ENCODE measurements at places on chromosomes 2 and 18.

GRCh38 chr2:205908212-205909183, 177.5 kb downstream of the INO80D start:
- no peak for DNase-seq

GRCh38 chr2:97651114-97651513, 5.3 kb downstream of the COX5B start:
- no peak for DNase-seq

DNA sequence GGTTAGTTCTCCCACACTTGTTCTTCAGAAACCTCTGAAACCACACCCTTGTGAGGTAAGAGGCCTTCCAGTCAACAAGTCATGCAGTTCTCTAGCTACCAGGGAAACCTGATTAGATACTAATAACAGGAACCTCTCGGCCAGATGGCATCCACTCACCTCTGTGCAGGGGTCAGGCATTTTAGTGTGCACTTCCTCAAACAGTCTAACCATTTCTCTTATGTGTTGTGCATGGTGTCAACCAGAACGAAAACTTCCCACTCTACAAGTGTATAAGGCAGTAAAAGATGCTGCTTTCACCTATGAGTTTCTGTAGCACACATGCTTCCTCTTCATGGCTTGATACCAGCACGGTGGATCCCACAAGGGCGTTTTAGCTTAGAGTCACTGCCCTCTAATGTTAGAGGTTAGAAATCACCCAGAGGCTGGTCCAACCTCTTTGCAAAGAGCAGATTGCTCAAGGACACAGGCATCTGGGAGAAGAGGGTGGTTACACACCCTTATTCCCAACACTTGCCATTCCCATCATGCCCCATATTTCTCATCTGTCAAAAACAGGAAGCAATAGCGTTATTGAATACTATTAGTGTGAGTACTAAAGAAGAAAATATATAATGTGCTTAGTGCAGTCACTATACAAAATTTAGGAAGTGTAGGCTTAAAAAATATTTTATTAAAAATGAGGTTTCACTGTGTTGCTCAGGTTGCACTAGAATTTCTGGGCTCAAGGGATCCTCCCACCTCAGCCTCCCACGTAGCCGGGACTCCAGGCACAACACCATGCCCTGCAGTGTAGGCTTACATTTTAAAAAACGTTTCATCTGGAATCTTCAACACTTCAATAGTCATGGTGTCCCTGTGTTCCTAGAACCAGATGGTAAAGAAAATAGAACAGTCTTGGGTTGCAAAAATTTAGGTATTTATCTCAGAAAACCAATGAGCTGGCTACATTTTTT, 34.5 kb upstream of the RAB31 start:
- peak; percentile 23 for DNase-seq

GRCh38 chr2:187424146-187424545, 23.9 kb downstream of the CALCRL start:
- DNase-seq, result no peak

- no peak for DNase-seq
These were observed 146.3 kb upstream of the SKOR2 start for GRCh38 chr18:47397671-47398319.

DNA sequence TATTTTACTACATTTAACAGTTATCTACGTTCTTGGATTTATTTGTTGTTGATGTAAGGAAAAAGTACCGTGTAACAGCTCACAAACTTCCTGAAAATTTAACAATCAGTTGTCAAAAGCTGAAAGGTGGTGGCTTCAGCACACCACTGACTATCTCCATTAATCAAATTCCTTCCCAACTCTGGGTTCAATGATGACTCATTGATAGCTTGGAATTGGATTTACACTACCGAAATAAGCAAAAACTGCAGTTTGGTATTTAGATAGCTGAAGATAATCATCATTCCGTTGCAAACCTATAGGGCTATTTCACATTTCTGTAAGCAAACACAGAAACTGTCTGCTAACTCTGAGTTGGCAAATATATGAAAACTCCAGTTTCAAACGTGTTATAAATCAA, 322.3 kb upstream of the TFPI start:
- no peak for DNase-seq

DNA sequence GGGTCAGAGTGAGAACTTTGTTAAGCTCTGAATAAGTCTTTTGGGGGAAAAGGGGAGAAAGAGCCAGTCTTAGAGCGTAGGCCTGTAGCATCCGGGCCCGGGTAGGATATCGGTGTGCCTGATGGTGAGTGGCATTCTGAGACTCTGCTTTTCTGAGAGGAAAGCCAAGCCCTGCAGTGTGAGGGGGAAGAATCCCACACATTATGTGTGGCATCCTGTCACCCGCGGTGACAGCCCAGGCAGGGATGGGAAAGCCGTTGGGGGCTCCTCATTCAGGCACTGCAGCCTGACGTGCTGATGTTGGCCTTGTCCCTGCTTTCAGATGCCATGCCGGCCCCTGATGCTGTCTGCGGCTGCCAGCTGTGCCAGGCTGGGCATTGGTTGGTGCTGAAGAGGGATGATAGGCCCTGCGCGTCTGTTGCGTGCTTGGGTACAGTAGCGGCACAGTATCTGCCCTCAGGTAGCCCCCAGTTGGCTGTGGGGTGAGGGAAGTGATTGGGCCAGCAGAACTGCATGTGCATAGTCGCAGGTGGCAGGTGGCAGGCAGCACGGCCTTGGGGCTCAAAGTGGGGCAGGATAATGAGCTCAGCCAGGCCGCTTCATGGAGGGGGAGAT, 37.6 kb downstream of the GLI2 start:
- DNase-seq, result no peak

- DNase-seq, result no peak
These were observed 42.2 kb downstream of the PHLPP1 start for GRCh38 chr18:62757399-62758010.

DNA sequence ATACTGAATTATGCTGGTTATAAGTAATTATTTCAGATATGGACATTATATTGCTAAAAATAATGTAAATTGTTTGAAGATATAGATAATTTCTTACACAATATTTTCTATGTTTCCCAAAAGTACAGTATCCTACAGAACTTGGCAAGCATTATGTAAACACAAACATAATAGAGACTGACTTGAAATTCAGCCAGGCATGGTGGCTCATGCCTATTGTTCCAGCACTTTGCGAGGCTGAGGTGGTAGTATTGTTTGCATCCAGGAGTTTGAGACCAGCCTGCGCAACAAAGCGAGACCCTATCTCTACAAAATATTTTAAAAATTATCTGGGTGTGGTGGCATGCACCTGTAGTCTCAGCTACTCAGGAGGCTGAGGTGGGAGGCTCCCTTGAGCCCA, 1300.5 kb upstream of the DDX18 start:
- no peak for DNase-seq

DNA sequence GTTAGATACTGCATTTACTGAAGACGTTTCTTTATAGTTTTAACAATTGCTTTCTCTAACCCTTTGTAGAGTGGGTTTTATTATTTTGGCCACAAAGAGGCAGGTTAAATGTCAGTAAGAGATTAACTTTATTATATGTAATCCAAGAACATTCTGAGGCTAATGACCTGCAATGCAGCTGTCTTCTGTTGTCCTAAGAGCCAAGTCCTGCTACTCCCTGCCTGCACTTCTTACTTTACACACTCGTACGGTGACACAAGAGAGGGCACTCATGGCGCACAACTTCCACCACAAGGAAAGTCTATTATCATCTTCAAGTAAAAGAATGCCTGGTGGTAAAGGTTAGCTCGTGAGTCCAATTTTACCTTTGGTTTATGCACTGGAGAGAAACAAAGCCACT, 471.0 kb upstream of the HNMT start:
- DNase-seq, result no peak

- no peak for DNase-seq
These were observed 126.4 kb downstream of the HRH4 start for GRCh38 chr18:24586662-24587360.

- DNase-seq, result no peak
These were observed 53.9 kb downstream of the TNFRSF11A start for GRCh38 chr18:62379051-62379450.

- DNase-seq, result no peak
These were observed 184.1 kb downstream of the HDAC4 start for GRCh38 chr2:239216614-239217273.

GRCh38 chr18:57837917-57838548, 34.9 kb upstream of the ATP8B1 start:
- peak; percentile 83 for DNase-seq

GRCh38 chr2:214895469-214895868, 86.0 kb upstream of the BARD1 start:
- DNase-seq, result no peak

GRCh38 chr2:190467575-190468083, 59.5 kb downstream of the MFSD6 start:
- DNase-seq, result no peak

GRCh38 chr2:11227595-11227994, 72.3 kb downstream of the SLC66A3 start:
- DNase-seq, result no peak

GRCh38 chr2:47818777-47819176, 35.8 kb downstream of the MSH6 start:
- no peak for DNase-seq

DNA sequence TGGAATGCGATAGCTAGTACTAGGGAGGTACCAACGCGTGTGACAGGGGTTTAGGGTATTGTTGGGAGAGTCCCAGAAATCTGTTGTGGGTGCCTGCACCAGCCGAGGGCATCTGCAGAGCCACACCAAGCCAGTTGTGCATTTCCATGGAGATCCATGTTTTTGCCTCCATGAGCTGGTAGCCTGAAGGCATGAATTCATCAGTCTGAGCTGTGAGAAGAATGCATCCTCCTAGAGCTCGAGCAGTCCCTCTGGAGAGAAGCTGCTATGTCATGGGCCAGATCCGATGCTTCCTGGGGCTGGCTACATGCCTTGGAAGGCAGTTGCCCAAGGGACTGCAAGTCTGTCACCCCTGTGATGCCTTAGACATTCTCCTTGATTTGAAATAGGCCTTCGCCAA, 57.9 kb downstream of the LIPG start:
- DNase-seq, result no peak

GRCh38 chr18:67733088-67733487, 216.6 kb upstream of the DSEL start:
- DNase-seq, result peak; percentile 70

- DNase-seq, result no peak
These were observed 19.6 kb downstream of the DSC1 start for GRCh38 chr18:31143025-31143424.

DNA sequence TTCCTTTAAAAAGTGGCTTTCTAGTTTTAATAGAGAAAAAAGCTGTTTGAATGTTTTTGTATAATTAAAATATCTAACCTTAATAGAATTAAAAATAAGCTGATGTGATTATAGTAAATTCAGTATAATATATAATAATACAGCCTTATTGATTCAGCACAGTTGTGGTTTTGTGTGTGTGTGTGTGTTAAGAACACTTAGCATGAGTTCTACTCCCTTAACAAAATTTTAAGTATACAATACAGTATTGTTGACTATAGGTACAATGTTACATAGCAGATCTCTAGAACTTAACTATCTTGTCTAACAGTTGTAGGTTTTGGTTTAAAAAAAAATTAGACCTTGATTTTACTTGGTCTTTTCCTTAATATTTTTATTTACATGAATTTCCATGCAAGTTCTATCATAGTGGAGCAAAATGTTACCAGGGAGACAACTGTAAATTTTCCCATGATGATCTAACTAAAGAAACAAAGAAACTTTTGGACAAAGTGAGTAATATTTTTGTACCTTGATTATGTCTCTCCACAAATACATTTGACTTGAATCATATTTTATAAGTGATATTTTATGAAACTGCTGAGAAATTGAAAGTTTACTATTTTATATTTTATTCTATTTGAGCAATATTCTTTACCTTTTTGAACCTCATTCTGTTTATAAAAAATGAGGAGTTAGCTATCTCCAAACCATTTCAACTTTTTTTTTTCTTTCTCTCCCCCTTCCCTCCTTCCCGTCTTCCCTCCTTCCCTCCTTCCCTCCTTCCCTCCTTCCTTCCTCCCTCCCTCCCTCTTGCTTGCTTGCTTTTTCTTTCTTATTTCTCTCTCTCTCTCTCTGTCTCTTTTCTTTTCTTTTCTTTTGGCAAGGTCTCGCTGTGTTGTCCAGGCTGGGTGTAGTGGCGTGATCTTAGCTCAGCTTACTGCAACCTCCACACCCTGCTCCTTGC, 46.3 kb downstream of the ZC3H6 start:
- no peak for DNase-seq

GRCh38 chr2:60806988-60807681, 51.1 kb downstream of the PAPOLG start:
- DNase-seq, result peak; percentile 81

DNA sequence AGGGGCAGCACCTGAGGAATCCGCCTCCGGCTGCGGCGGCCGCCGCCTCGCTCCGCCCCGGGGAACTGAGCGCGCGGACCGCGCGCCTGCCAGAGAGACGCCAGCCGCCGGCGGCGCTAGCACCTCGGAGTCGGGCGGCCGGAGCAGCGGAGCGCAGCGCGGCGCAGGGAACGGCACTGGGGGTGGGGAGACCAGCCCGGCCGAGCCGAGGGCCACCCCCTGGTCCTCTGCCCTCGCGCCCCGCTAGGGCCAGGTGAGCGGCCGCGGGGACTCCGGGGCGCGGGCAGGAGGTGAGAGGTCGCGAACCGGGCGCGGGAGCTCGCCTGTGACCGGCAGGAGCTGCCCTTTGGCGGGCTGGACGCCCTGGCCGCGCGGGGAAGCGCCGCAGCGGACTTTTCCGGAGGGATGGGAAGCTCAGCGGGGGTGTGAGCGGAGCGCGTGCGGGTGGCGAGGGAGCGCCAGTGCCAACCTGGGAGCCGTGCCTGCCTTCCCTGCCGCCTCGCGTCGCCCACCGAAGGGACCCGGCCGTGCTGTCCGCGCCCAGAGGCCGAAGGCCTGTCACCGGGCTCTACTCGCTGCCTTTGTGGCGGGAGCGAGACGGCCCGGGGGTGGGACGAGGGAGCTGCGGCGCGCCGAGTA, at the start of gene GREB1L:
TSS of gene GREB1L (plus strand) at position 92 of the 639 bp plus-strand sequence. CDS start 141,287 bp downstream, outside the sequence.
- DNase-seq, result no peak

- no peak for DNase-seq
These were observed 65.7 kb downstream of the LRRTM1 start for GRCh38 chr2:80238692-80239469.

- peak; percentile 31 for DNase-seq
These were observed 63.2 kb upstream of the MAPRE2 start for GRCh38 chr18:34977838-34978532.

DNA sequence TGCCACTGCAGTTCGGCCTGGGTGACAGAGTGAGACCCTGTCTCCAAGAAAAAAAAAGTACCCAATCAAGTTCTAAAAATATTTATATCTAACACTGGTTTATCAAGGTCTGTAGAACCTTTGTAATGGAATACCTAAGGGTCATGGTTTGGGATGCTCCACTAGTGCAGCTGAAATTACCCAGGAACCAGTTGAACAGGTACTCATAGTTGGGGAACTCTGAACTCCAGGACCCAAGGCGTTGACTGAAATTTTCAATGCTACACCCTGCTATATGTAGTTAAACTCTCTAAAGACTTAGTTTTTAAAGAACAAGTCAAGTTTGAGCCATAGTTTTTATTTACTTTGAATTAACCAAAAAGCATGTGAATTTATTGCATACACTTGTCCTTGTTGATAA, 55.1 kb downstream of the FAM117B start:
- DNase-seq, result no peak

Measured in brain microvascular endothelial cell (primary cell).